ENCODE measurements at places on chromosomes 12 and 14.

DNA sequence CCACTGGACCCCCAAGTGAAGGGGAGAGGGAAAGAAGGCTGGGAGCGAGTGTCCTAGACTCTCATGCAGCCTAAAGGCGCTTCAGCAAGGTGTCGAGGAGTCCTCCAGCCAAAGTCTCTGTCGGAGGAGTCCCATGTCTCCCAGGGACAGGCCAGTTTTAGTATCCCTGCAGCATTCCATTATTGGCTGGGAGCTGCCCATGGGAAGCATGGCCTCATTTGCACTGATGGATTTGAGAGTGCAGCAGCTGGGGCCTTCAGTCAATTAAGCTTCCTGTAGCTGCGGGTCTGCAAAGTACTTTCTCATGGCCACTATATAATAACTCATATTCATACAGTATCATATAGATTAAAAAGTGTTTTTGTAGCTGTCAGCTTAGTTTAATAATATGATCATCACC lies 12.4 kb upstream of the RPH3A start:
- no peak for DNase-seq

DNA sequence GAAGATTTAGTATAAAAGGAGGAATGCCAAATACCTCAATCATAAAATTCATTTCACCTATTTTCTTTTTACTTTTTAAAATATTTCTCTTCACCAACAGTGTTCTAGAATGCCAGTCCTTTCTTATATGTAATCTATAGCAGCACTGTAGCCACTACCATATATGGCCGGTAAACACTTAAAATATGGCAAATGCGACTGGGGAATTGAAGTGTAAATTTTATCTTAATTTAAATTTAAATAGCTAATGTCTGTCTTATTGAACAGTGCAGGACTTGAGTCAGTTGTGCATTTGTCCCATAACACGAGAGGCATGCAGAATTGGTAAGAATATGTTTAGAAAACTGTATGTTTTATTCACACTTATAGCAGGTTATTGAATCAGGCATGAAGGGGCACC lies 50.1 kb downstream of the WASHC4 start:
- no peak for DNase-seq

DNA sequence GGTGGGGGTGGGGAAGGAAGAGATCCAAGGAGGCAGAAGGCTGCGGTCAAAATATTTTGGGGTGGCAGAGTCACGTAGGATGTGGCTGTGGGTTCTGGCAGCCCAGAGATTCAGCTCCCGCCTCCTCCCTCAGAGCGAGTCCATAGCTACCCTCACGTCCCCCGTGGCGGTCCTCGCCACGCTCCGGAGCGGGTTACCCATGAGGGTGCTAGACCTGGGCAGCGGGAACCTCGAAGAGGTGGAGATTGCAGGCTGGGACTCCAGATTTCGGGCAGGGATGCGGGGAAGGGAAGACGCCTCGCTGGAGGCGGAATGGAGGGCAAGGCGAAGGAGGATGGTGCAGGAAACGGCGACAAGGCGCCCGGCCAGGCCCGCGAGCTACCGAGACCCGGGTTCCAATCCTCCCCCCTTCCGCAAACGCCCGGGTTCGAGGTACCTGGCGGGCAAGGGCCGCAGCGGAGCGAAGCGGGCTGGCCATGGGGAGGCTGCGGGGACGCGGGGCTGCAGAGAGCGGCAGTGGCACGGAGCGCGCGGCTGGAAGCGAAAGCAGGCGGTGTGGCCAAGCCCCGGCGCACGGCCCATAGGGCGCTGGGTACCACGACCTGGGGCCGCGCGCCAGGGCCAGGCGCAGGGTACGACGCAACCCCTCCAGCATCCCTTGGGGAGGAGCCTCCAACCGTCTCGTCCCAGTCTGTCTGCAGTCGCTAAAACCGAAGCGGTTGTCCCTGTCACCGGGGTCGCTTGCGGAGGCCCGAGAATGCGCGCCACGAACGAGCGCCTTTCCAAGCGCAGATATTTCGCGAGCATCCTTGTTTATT lies 46.2 kb downstream of the BCAT1 start:
- DNase-seq: no peak

DNA sequence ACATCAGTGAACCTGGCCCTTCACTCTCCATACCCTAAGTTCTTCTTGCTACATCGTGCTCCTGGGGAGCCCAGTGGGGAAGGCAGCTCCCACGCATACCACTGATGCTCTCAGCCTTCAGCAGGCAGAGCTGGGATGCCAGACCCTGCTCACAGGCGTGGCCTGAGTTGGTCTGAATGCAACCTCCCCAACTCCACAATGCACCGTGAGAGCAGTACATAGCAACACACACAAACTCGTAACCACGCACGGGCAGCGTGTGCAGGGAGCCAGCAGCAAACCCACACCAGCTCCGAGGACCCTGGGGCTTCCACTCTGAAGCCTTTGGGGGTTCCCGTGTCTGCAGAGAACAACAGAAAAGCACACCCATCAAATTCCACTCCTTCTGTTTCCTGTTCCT lies 37.3 kb downstream of the ANO2 start:
- DNase-seq: peak; percentile 21

- DNase-seq: no peak
Observed at GRCh38 chr14:47949006-47949405, 273.6 kb upstream of the MDGA2 start.

GRCh38 chr12:10607885-10608458 lies 5.4 kb downstream of the MAGOHB start:
- DNase-seq: no peak

- peak; percentile 43 for DNase-seq
Observed at GRCh38 chr12:103771466-103771865, 69.6 kb downstream of the NT5DC3 start.

GRCh38 chr14:30252783-30253674 lies 305.9 kb upstream of the G2E3 start:
- no peak for DNase-seq

DNA sequence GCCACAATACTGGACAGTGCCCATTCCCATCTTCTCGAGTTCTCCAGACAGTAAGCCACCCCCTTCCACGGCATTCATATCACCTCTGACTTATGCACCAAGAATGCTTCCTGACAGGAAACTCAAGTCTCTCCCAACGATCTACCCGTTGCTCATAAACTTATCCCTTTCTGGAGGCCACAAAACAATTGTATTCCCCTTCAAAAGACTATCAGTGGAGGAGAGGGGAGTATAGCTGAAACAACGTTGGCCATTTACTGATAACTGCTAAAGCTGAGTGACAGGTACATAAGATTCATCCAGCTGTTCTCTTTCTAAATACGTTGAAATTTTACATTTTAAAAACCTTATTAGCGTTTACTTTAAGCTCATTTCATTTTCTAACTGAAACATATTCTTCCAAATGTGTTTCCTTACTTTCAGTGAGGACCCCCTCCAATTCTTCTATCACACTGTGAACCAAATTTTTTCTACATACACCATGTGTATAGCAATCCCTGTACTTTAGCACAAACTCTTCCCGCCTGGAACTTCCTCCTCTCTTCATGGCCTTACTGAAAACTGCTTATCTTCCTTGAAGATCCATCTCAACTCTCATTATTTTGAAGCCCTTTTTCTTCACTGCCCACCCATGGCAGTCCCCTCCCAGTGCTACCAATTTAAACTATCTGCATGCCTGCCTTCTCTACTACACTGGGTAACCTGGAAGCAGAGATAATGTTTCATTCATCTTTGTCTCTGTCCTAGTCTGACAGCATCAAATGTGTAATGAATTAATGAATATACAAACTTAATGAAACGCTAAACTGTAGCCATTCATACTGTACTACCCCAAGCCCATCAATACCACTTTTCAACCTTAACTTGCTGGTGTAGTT lies 28.8 kb downstream of the ATXN2 start:
- peak; percentile 71 for DNase-seq

GRCh38 chr12:46145881-46146280 lies 123.0 kb downstream of the SLC38A1 start:
- no peak for DNase-seq

GRCh38 chr12:124203176-124203575 lies 91.7 kb upstream of the RFLNA start:
- DNase-seq: no peak

DNA sequence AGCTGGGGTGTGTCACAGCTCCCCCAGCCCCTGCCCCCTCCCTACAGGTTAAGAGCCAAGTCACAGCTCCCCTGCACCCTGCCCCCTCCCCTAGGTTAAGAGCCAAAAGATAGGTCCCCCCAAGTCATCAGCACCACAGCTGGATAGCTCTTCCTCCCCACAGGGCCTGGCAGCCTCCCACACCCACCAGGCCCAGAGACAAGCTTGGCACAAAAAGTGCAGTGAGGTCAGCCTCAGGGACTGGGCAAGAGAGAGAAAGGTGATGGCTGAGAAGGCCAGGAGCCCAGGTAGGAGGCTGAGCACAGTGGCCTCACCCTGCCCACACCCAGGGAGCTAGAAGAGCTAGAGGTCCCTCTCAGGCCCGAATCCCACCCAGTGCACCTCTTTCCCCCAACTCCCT lies 8.7 kb downstream of the ITGA7 start:
- DNase-seq: no peak

GRCh38 chr12:1591034-1591433 lies 3.3 kb downstream of the FBXL14 start:
- DNase-seq: no peak

DNA sequence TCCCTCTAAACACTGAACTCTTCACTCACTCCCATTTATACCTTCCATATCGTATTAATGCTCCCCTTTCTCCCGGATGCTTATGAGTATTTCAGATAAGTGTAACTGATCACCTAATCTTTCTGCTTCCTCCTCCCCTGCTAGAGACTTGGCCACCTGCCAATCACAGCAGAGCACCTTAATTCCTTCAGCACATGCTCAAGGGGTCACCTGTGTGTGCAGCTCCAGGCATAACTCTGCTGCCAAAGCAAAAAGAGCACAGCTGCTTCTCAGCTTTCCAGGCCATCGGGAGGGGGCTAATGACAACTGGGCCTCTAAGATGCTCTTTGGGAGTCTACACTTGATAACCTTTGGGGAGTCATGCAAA lies 106.9 kb upstream of the DYRK2 start:
- no peak for DNase-seq

- no peak for DNase-seq
Observed at GRCh38 chr14:54194501-54194900, 202.3 kb upstream of the CDKN3 start.

DNA sequence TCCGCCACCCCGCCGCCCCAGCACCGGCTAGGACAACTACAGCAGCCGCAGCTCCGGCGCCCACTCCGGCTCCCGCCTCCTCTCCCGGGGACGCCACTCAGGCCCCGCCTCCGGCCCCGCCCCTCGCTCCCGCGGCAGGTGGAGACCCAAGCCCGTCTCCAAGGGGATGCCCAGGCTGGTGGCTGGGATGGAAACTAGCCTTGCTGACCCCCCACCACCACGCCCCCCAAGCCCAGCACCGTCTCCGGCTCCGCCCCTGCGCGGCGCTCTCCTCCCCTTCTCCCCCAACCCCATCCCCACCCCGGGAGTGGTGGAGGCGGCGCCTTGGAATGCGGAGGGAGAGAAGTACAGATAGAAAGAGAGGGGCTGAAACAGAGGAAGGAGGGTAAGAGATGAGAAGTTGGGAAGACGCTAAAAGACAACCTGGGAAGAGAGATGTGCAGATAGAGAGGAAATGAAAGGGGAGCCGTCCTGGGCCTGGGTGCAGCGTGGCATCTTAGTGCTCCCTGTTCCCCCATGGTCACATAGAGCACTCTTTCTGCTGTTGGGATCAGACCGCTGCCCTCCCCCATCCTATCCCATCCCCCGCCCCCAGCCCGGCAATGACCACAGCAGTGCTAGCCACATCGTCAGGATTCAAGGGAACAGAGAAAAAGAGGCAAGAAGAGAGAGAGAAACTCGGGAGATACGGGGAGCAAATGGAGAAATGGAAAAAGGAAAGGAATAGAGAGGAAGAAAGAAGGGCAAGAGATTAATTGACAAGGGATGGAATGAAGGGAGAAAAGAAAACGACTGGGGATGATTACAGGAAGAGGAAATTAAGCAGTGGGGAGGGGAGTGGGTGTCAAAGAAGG lies at the start of gene ITGA7:
Gene ITGA7 (minus strand): TSS at position 64 of the 854 bp plus-strand sequence. CDS start 222 bp downstream, outside the sequence.
- no peak for DNase-seq

- no peak for DNase-seq
Observed at GRCh38 chr12:50718760-50719159, 45.1 kb upstream of the ATF1 start.

DNA sequence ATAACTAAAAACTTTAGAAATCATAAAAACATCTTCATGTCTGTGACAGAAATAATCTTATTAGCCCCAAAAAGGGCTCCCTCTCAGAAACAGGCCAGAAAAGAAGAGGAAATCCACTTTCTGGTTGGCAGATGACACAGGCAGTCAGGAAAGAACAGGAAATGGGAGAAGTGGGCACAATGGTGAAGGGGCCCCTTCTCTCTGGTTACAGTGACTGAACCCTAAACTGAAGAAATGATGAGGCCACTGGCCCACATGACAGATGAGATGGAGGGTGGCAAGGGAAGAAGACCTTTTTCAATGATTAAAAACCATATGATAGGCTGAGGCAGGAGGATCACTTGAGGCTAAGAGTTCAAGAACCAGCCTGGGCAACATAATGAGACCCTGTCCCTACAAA lies 21.1 kb downstream of the TCTN1 start:
- DNase-seq: no peak

GRCh38 chr14:60235440-60235839 lies 13.6 kb upstream of the PPM1A start:
- DNase-seq: no peak

- no peak for DNase-seq
Observed at GRCh38 chr12:43062201-43062895, 472.8 kb upstream of the PRICKLE1 start.

GRCh38 chr12:29867823-29868222 lies 84.1 kb upstream of the TMTC1 start:
- no peak for DNase-seq

Data from SJSA1 (cell line).